Lung microvascular endothelial cell (primary cell): ENCODE measurements at places on chromosomes 6 and 20. TPM values are rescaled to one million over a fixed set of nuclear protein-coding genes. Genes with fewer than 3 reads are reported as not detected.

GRCh38 chr20:21102603-21103311, 3.4 kb downstream of the LINC00237 start:
- peak; percentile 33 for DNase-seq

GRCh38 chr6:24195836-24196597, 70.0 kb downstream of the NRSN1 start:
- DNase-seq = no peak

DNA sequence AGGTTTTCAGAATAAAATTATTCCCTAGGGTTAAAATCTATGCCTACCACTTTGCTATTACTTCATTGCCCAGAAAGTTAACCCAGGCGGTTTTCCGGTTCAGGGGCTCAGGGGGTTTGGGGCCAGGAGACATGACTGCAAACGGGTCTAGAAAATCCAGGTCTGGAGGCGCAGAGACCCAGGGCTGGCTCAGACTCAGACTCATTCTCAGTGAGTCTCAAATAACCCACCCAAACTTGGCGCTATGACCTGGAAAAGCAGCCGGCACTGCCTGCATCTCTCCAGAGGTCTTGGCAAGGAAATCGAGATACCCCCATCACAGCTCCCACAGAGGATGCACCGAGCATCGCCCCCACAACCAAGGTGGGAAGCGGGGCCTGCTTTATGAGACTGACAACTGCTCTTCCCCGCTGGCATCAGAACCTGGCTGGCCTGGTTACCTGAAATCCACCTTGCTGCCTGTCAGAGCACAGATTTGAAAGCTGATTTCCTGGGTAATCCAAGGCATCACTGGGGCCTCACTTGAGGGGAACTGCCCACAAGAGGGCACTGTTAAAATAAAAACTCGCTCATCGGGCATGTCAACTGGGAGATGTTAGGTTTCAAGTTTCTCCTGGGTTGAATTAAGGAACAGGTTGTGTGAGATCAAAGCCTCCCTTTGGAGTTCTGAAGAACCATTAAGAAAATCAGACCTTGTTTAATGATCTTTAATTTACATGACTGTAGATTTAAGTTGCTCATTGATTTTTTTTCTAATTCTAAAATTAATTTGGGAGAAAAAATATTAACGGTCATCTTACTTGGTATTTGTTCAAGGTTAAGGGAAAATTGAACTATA, 55.1 kb downstream of the KIF16B start:
- DNase-seq = peak; percentile 42

- no peak for DNase-seq
These were observed 87.3 kb downstream of the PTPRT start for GRCh38 chr20:43102394-43102793.

DNA sequence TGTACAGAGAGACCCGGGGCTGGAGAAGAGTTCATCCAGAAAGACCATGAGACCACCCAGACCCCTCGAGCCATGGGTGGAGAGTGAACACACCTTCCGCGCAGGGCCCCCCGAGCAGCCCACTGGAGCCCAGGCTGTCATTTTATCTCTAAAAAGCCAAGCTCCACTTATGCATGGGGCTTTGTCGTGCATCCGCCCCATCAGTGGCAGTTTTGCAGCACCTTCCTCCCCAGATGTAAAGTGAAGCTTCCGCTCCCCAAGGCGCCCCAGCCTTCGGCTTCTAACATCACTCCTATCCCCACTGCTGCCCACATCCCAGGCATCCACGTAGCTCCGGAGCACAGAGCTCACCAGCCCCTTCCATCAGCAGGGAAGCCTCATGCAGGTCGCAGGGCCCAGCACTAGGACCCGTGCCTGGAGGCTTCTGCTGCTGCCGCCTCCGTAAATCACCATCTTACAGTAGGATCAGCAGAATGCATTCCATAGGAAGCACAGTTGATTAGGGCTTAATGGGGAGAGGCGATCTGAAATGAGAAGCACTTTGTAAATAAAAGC, 301.1 kb downstream of the TAF4 start:
- no peak for DNase-seq

DNA sequence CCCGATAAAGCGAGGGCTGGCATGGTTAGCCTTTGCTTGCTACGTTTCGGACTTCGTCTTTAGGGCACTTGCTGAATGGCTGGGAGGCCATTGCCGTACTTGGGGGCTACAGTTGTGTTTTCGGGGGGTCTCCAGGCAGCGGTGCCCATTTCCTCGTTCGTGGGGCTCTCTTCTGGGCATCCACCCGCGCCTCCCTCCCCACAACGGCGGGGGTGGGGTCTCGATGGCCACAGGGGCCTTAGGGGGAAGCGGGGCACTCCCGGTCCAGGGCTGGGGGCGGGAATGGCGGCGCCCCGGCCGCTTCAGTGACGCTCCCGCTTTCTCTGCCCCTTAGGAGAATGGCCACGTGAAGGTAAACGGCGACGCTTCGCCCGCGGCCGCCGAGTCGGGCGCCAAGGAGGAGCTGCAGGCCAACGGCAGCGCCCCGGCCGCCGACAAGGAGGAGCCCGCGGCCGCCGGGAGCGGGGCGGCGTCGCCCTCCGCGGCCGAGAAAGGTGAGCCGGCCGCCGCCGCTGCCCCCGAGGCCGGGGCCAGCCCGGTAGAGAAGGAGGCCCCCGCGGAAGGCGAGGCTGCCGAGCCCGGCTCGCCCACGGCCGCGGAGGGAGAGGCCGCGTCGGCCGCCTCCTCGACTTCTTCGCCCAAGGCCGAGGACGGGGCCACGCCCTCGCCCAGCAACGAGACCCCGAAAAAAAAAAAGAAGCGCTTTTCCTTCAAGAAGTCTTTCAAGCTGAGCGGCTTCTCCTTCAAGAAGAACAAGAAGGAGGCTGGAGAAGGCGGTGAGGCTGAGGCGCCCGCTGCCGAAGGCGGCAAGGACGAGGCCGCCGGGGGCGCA, 2.4 kb downstream of the MARCKS start:
- DNase-seq = peak; percentile 56

The SOX18 gene
- total RNA-seq = 23.8 and 29.6 TPM in 2 replicates

The RAET1G gene
- total RNA-seq = 0.20 and 0.22 TPM in 2 replicates
